ENCODE measurements at places on chromosomes 6 and 20. TPM values are rescaled to one million over a fixed set of nuclear protein-coding genes. Genes with fewer than 3 reads are reported as not detected.

DNA sequence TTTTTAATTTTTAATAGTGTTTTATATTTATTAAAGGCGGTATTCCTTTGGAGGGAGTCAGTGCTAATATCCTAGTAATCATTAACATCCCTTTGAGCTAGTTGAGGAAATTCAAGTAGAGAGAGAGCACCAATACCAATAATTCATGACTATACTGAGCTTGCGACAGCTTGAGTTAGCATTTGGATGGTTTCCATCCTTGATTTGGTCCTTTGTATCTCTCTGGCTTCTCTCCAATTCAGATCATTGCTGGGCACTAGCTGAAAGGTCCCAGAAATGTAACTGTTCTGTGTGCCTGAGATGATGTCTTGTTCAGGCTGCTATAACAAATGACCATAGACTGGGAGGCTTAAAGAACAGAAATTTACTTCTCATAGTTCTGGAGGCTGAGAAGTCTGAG is 77.0 kb downstream of the RNF144B start:
- H3K36me3 ChIP-seq = no peaks in the 10 kb centered on the region
- no peak overlapping the region for H3K4me3 ChIP-seq
- H3K27ac ChIP-seq = no peak overlapping the region
- no peaks in the 10 kb centered on the region for H3K27me3 ChIP-seq
- peaks cover 33% of the 10 kb centered on the region for H3K4me1 ChIP-seq
- no peak for DNase-seq

GRCh38 chr6:133710826-133711225 is 178.1 kb upstream of the TCF21 start:
- H3K4me3 ChIP-seq = no peak overlapping the region
- no peak for DNase-seq
- H3K4me1 ChIP-seq = no peaks in the 10 kb centered on the region
- H3K27me3 ChIP-seq = no peaks in the 10 kb centered on the region
- H3K36me3 ChIP-seq = no peaks in the 10 kb centered on the region

- H3K4me3 ChIP-seq = no peak overlapping the region
- no peak for DNase-seq
- H3K4me1 ChIP-seq = no peaks in the 10 kb centered on the region
- no peak overlapping the region for H3K27ac ChIP-seq
- no peaks in the 10 kb centered on the region for H3K36me3 ChIP-seq
Observed at GRCh38 chr6:22627644-22628043, 58.3 kb downstream of the HDGFL1 start.

DNA sequence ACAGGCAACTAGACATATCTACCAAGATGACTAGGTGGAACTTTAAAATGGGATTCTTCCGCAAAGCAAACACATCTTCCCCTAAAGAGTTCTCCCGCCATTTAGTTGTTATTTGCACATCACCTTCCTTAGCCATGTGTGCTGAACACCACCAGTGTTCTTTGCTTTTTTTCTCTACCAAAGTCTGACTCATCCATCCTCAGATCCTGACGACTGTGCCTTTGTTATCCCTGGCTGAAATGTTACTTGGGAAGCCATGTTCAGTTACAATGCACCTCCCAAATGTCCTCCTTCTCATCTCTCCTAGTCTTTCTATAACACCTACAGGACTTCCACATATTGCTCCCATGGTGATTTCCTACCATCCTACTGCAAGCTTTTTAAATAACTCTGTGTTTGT is 593.5 kb upstream of the ARID1B start:
- H3K4me3 ChIP-seq = no peak overlapping the region
- no peaks in the 10 kb centered on the region for H3K27me3 ChIP-seq
- no peaks in the 10 kb centered on the region for H3K4me1 ChIP-seq
- DNase-seq = no peak

GRCh38 chr6:54929245-54929909 is 82.8 kb downstream of the FAM83B start:
- no peaks in the 10 kb centered on the region for H3K36me3 ChIP-seq
- no peaks in the 10 kb centered on the region for H3K4me1 ChIP-seq
- H3K4me3 ChIP-seq = no peak overlapping the region
- H3K27me3 ChIP-seq = no peaks in the 10 kb centered on the region
- no peak overlapping the region for H3K27ac ChIP-seq

DNA sequence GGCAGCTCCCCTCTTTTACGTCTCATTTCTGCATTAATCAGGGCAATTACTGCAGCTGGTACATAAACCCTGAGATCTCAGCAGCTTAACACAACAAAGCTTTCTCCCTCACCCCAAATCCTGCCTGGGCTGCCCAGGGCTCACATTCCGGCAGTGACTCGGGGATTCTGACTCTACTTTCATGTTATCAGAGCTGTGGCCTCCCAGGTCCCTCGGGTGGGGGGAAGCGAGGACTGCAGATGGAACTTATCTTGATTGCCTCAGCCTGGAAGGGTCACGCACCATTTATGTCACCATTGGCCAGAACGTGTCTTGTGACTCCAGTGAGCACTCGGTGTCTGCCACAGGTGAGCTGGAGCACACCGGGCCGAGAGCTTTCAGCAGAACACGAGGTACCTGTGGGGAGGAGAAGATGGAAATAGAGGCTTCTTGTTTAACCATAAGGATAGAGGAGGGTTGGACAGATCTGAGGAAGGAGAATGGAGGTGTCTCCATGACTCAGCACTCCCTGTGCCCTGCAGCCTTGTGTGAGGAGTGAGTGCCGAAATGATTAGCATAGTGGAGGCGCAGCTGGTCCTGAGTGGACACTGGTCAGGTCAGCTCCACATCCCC is 88.5 kb upstream of the EXOC2 start:
- H3K27me3 ChIP-seq = no peaks in the 10 kb centered on the region
- H3K4me1 ChIP-seq = no peaks in the 10 kb centered on the region
- no peak overlapping the region for H3K27ac ChIP-seq

GRCh38 chr6:140370441-140370840 is 996.0 kb upstream of the CITED2 start:
- H3K36me3 ChIP-seq = no peaks in the 10 kb centered on the region
- H3K27me3 ChIP-seq = no peaks in the 10 kb centered on the region
- no peak overlapping the region for H3K4me3 ChIP-seq
- H3K4me1 ChIP-seq = no peaks in the 10 kb centered on the region

- DNase-seq = no peak
- no peaks in the 10 kb centered on the region for H3K4me1 ChIP-seq
- H3K27me3 ChIP-seq = no peaks in the 10 kb centered on the region
Observed at GRCh38 chr20:63129376-63129965, 86.5 kb downstream of the YTHDF1 start.

DNA sequence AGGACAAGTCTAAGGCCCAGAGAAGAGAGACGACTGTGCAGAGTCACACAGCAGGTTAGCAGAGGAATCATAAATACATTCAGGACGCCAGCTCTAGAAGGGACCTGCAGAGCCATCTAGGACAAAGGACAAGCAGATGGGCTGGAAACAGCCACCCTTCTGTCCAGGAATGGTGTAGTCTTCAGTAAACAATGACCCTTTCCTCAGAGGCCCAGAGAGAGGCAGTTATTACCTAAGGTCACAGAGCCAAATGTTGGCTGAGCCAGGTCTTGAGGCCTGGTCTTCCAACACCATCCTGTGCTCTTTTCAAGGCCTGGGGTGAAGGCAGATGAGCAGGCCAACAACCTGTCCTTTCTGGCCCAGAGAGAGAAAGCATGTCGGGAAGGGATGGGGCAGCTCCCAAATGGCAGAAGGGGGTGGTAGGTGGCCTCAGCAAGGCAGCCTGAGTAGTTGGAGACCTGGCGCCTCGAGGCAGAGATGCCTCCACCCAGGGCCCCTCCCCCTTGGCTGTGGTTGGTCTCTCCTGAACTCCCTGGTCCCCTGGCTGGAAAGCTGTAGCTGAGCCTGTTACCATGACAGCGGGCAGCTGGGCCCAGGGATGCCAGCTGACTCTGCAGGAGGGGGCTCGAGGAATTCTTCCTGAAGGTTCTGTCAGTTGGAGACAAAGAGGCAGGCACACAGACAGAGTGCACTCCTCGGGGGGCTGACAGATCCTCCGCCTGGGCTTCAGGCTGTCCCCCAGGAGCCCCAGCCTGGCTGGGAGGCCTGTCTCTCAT is 24.8 kb downstream of the EPB41L1 start:
- no peak overlapping the region for H3K4me3 ChIP-seq
- DNase-seq = no peak
- peaks cover 7% of the 10 kb centered on the region for H3K4me1 ChIP-seq
- H3K27ac ChIP-seq = no peak overlapping the region
- H3K36me3 ChIP-seq = no peaks in the 10 kb centered on the region

GRCh38 chr6:110687326-110687725 is 127.9 kb downstream of the CDK19 start:
- no peaks in the 10 kb centered on the region for H3K4me1 ChIP-seq
- DNase-seq = no peak
- no peak overlapping the region for H3K27ac ChIP-seq
- H3K4me3 ChIP-seq = no peak overlapping the region
- no peaks in the 10 kb centered on the region for H3K36me3 ChIP-seq

GRCh38 chr6:4941782-4942672 is 61.8 kb downstream of the RPP40 start:
- DNase-seq = peak; percentile 29
- H3K27ac ChIP-seq = no peak overlapping the region
- no peaks in the 10 kb centered on the region for H3K4me1 ChIP-seq
- no peaks in the 10 kb centered on the region for H3K27me3 ChIP-seq
- no peaks in the 10 kb centered on the region for H3K36me3 ChIP-seq

DNA sequence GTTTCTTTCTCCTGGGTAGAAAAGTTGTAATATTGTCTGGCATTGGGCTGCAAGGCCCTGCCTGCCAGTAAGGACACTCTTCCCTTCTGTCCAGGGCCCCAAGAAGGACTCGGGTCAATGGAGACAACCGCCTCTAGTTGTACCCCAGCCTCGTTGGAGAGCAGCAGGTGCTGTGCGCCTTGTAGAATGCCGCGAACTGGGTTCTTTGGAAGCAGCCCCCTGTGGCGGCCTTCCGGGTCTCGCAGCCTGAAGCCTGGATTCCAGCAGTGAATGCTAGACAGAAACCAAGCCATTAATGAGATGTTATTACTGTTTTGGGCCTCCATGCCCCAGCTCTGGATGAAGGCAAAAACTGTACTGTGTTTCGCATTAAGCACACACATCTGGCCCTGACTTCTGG is 37.0 kb downstream of the PLCG1 start:
- no peaks in the 10 kb centered on the region for H3K27me3 ChIP-seq
- H3K4me1 ChIP-seq = peaks cover 7% of the 10 kb centered on the region
- no peak overlapping the region for H3K27ac ChIP-seq
- H3K36me3 ChIP-seq = peaks cover 2% of the 10 kb centered on the region
- H3K4me3 ChIP-seq = no peak overlapping the region

GRCh38 chr6:163354761-163355425 is 59.6 kb upstream of the QKI start:
- peak; percentile 13 for DNase-seq
- no peak overlapping the region for H3K27ac ChIP-seq
- H3K4me3 ChIP-seq = no peak overlapping the region
- H3K27me3 ChIP-seq = no peaks in the 10 kb centered on the region

- no peak overlapping the region for H3K4me3 ChIP-seq
- H3K4me1 ChIP-seq = no peaks in the 10 kb centered on the region
- DNase-seq = no peak
- H3K27me3 ChIP-seq = no peaks in the 10 kb centered on the region
- no peaks in the 10 kb centered on the region for H3K36me3 ChIP-seq
Observed at GRCh38 chr20:48574383-48574782, 253.4 kb downstream of the PREX1 start.

GRCh38 chr6:7976485-7977056 is 66.0 kb upstream of the TXNDC5 start:
- H3K4me1 ChIP-seq = peaks cover 18% of the 10 kb centered on the region
- DNase-seq = no peak
- H3K36me3 ChIP-seq = no peaks in the 10 kb centered on the region
- no peaks in the 10 kb centered on the region for H3K27me3 ChIP-seq
- no peak overlapping the region for H3K27ac ChIP-seq

DNA sequence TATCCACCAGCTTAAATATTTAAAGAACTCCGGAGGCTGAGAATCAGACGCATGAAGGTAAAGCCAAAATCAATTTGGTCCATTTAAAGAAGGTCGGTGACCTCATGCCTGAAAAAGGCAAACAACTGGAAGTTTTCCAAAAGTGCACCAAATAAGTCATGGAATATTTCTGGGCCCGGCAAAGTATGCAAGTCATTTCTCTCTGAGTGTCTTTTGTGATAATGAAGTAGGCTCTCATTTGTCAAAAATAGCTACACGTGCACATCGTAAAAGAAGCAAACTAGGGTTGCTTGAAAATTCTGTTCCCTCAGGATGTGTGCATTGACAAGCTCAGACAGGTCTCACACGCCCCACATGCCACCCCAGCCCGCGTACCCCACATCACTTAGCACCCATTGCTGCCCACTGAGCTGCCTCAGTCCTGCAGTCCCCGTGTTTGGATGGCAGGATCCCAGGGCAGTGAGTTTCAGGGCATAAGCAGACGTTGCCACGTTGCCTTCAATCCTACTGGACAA is 20.5 kb upstream of the PYGB start:
- no peaks in the 10 kb centered on the region for H3K36me3 ChIP-seq
- DNase-seq = peak; percentile 54
- no peak overlapping the region for H3K4me3 ChIP-seq

DNA sequence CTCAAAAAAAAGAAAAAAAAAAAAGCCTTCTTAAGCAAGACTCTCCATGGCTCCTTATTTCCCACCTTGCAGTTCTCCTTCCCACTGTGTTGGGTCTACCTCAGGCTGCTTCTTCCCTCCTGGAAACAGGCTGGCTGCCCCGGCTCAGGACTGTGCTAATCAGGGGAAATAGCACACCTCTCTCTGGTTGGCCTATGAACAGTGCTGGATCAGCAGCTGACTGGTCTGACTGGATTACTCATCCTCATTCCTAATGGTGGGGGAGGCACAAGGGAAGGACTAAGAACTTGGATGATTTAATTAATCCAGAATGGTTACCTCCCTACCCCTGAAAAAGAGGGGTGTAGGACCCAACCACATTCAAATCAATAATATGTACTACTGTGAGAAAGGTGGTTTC is 3.9 kb upstream of the SRSF3 start:
- no peak overlapping the region for H3K27ac ChIP-seq
- no peaks in the 10 kb centered on the region for H3K27me3 ChIP-seq
- H3K4me1 ChIP-seq = peaks cover 12% of the 10 kb centered on the region
- no peak overlapping the region for H3K4me3 ChIP-seq

The SLC16A10 gene
- 59.4 TPM for total RNA-seq

The SRMS gene
- total RNA-seq = not detected

The PTCRA gene
- not detected for total RNA-seq

The UNC93A gene
- total RNA-seq = not detected

The PDE7B gene
- total RNA-seq = 2.3 TPM

The SLC26A8 gene
- total RNA-seq = not detected

The PLA2G7 gene
- not detected for total RNA-seq

Data from body of pancreas (tissue), 4 donors.